ENCODE measurements at places on chromosomes 6 and 20.
A peak's percentile ranks its signal among the peaks of the same experiment; 100 is the strongest.

DNA sequence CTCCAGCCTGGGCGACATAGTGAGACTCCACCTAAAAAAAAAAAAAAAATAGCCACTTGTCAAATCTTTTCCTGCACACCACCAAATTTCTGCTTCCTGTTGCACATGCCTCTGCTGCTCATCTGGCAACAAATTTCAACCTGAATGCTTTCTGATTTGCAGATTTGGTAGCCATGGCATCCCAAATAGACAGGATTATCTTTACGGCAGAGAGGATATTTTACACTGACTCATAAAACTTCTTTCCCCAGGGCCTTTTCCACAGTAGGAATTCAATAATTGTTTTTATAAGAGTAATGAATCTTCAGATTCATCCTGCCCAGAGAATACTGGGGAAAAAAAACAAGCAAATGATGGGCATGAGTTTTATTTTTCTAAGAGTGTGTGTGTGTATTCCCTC is 264.6 kb downstream of the FRK start:
- DNase-seq = no peak

- no peak for DNase-seq
Measured at GRCh38 chr20:61173267-61173666, 78.8 kb upstream of the CDH4 start.

- no peak for DNase-seq
Measured at GRCh38 chr6:131363947-131364834, 208.8 kb upstream of the ARG1 start.

DNA sequence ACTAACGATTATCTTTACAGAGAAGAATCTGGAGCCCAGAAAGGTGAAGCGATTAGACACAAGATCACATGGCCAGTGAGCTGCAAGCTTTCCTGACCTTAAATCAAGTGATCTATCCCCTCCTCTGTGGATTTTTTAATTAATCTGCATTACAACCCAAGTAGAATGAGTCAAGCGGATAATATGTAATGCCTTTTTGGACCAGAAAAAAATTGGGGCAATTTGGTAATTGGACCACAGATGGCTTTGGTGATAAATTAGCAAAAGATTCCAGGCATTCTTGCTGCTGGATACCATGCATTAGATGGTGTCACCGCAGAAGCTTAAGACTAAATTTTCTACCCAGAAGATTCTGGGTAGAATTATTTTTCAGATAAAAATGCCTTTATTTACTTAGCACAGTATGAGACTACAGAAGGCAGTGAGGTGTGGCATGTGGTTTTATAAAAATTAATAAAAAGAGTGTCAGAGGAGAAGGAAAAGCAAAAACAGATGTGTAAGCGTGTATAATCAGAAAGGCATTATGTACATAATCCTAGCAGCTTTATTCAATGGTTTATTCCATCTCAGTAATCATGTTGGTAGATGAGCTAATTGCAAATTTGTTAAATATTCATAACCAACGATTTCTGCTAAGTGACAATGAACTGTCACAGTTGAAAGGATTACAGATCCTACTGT is 53.9 kb upstream of the PCSK2 start:
- DNase-seq = no peak

GRCh38 chr20:57440678-57441509 is 49.7 kb downstream of the RBM38 start:
- no peak for DNase-seq

GRCh38 chr20:9977629-9978028 is 57.2 kb upstream of the ANKEF1 start:
- DNase-seq = no peak

DNA sequence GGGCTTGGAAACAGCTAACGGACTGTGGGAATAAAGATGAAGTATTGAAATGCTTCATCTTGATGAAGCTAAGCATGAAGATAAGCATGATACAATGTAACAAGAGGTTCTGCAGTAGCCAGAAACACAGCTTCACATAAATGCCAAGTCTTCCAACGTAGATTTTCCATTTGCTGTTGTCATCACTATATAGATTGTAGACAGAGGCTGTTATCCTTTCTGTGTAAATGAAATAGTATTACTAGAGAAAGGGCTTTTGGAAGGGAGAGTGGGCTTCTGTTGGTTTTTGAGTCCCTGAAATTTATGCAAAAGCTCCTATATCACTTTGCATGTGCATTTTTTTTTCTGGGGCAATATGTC is 649.0 kb downstream of the RNF144B start:
- DNase-seq = no peak

DNA sequence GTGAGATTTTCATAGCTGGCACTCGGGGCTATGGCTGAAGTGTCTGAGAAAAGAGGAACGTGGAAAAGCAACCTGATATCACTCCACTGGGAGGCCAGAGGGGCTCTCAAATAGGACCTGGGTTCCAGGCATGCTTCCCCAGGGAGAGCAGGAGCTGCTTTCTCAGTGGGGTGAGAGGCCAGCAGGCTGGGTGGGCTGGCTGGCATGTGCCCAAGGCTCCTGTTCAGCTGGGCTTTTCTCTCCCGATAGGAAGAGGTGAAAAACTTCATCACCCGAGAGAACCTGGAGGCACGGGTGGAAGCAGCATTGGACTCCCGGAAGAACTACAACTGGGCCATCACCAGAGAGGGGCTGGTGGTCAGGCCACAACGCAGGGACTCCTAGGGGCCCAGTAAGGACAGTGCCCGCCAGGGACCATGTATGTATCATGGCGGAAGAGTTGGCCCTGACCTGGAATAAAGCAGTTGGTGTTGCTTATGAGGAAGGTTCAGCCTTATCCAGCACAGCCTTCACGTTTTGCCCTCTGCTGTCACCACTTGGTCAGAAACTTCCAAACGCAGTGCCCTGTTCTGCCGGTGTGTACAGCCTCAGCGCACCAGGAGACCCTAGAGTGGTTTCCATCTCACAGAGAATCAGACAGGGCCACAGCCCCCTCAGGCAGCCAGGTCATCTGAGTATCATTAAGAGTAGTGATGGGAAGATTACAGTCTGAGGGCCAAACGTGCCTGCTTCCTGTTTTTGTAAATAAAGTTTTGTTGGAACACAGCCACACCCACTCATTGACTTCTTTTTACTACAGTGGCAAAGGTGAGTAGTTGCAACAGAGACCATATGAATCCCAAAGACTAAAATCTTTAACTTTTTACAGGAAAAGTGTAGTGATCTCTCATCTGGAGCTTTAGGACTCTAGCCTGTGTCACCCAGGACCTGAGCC is 1.9 kb downstream of the MRPS26 start:
- DNase-seq = no peak

GRCh38 chr6:42204768-42205282 is 10.1 kb upstream of the GUCA1B start:
- no peak for DNase-seq

DNA sequence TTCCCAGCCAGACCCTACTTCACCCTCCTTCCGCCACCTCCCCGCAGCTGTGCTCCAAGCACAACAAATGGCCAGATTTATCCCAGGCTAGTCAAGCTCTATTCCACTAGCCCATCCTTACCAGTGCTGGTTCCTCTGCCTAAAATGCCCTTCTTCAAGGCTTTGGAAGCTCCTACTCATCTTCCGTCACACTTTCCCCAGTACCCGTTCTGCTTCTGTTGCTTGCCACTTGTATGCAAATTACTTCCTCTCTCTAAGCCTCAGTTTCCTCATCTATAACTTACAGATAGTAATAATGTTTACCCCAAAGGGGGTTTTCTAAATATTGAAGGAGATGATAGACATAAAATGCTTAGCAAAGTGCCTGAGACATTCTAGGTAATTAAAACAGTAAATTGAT is 193.1 kb downstream of the MAFB start:
- no peak for DNase-seq

DNA sequence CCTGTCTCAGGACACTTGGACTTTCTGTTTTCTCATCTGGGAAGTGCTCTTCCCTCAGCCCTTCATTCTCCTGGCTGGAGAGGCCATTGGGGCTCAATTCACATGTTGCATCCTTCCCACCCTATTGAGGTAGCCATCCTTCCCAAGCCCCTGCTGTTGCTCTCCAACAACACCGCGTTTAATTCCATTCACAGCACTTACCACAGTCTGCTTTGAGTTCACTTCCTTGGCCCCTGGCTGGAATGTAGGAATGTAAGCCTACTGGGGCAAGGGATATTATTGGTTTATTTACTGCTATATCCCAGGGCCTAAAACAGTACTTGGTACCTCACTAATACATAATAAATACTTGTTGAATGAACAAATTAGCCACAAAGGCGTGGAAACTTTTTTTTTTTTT is 6.7 kb upstream of the GFOD1 start:
- no peak for DNase-seq

GRCh38 chr6:43937236-43938177 is 167.5 kb downstream of the VEGFA start:
- no peak for DNase-seq

- no peak for DNase-seq
Measured at GRCh38 chr6:169243186-169243585, 10.5 kb downstream of the THBS2 start.

GRCh38 chr20:55649254-55649653 is 356.1 kb downstream of the CBLN4 start:
- no peak for DNase-seq

DNA sequence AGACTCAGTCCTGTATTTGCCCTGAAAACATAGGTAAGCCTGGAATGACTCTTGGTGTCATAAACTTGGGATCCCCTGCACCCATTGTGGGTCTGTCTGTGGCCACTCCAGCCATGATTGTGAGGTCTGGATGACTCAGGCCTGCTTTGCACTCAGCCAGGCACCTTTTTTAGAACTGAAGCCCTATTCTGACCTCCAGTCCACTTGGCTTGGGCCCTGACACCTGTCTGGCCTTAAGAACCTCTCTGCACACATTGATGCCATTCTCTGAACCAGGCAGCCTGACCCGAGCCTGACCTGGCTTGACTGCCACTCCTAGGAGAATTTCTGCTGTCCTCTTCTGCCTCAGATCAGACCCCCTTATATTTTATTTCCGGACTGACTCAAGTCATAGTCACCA is 383.7 kb downstream of the MAFB start:
- DNase-seq = no peak

DNA sequence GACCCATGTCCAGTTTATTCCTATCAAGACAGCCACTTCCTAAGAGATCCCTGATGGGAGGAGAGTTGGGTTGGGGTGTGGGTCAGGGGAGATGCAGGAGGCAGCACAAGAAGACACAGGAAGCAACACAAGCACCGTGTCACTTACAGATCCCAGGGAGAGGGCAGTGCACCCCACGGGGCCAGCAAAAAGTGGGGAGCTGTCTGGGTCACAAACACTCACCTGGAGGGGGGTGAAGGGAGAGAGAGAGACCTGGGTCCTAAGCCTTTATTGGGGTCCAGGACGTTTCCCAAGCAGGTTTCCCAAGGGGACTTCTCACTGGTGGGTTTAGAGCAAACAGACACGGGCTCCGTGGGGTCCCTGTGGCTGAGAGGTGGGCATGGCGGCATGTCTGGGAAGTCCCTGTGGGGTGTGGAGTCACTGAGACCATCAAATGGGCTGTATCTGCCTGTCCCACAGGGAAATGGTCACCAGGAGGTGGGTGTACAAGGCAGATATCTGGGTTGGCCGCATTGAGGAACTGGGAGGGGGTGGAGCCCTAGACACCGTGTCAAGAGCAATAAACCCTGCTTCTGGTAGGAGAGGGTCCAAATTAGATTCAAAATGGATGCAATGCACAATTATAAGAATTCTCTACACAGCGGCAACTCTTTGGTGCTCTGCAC is 1.6 kb upstream of the CD93 start:
- no peak for DNase-seq

DNA sequence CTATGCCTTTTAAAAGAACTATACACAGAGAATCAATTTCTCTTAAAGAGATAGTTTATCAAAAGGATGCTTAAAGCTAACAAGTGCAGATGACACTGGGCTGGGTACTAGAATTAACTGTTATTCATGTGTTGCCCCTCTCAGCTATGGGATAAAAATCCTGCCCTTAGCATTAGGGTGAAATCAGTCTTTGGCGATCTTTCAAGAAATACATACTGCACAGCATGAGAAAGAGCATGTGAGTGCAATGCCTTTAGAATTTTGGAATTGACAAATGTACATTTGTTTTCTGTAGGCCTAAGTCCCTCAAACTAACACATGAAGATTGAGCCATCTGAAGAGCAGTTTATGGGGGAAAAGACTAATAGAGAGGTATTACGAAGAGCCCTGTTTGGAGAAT is 115.4 kb downstream of the ZFP64 start:
- DNase-seq = no peak

DNA sequence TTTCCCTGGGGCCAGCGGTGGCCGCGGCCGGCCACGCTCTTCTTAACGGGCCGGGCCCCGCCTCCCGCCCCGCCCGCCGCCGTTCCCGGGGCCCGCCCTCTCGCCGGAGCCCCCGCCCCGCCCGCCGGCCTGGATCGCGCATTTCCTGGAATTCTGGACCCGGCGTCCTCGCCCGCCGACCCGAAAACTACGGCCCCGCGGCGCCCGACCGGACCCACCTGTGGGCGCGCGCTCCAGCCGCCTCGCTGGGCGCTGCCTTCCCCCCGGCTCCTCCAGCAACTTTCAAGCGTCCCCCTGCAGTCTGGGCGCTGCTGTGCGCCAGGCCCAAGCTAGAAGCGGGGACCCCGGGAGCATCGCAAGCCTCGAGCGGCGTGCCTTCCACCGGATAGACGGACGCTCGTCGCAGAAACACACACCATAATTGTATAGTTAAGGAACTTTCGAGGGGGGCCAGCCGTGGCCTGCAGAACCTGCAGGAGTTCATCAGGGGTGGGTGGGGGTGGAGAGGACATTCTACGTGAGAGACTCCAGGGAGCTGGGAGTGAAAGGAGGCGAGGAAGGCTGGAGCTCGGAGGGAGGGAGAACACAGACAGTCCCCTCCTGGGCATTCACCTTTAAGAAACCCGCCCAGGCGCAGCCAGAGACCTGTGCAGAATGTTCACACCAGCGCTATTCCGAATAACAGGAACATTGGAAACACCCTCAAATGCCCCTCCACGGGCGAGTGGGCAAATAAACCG is at the start of gene ADA:
TSS of gene ADA (minus strand) at position 16 of the 740 bp plus-strand sequence. CDS start 92 bp downstream, outside the sequence.
- peak; percentile 60 for DNase-seq

GRCh38 chr6:47290124-47290834 is 19.4 kb downstream of the TNFRSF21 start:
- DNase-seq = no peak

GRCh38 chr20:57055345-57055744 is 211.1 kb downstream of the BMP7 start:
- DNase-seq = no peak

DNA sequence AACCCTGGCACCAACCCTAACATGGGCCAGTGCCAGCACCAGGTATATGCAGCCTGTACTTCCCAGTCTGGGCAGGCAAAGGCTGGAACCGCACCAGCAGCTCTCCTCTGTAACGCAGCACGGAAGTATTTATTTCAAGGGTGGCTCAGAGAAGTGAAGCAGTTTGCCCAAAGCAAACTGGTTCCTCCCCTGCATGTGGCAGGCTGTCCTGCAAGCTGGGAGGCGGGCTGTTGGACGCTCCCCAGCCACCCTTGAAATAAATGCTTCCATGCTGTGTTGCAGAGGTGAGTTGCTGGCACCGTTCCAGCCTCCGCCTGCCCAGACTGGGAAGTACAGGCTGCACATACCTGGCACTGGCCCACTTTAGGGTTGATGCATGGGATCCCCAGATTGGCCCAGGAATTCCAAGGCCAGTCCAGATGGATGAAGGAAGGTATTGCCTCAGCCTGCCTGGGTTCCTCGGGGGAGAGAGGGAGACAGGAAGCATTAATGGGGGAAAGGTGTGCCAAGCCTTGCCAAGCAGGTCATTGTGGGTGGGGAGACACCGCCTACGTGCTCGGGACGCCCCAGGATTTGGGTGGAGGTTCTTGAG is 49.8 kb downstream of the PPARD start:
- no peak for DNase-seq

GRCh38 chr6:101640131-101640530 is 246.6 kb downstream of the GRIK2 start:
- no peak for DNase-seq

Data from stimulated activated CD4-positive, alpha-beta T cell treated with anti-CD3 and anti-CD28 coated beads, Interleukin-15, amount 100 ng/mL, for 24 hours (primary cell).